ENCODE measurements at places on chromosomes 6 and 20. TPM values are rescaled to one million over a fixed set of nuclear protein-coding genes. Genes with fewer than 3 reads are reported as not detected.

DNA sequence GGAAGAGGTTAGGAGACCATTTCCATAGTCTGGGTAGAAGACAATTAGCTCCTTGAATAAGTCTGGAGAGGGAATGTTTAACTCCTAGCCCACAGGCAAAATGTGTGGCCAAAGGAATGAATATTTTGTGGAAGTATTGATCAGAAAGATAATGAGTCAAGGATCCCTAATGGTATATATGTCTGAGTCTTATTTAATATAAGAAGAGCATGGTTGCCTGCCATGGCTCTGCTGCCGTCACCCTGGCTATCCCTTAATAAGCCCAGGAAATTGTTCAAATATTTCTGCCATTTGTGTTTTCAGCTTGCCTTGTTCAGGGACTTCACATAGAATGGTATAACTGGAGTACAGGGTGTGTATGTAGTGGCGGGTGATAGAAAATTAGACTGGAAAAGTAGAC lies 18.1 kb upstream of the CALHM6 start:
- no peak for DNase-seq

DNA sequence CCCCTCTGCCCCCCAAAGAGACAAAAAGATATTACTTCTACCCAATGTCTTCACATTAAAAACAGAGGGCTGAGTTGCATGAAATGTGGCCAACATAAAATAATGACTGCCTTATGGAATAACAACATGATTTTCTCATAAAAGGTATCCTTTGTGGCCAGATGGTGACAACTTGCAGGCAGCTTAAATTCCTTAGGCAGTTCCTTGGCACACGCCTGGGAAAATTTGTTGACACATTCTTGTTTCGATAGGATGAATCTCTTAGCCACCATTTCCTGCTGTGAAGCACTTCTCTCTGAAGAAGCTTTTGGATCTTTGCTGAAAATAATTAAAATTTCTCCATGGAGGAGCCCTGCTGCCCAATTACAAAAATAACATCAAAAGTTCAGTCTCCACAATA lies 109.0 kb upstream of the COL21A1 start:
- DNase-seq, result no peak

GRCh38 chr20:13856354-13856753 lies 71.5 kb downstream of the NDUFAF5 start:
- no peak for DNase-seq

DNA sequence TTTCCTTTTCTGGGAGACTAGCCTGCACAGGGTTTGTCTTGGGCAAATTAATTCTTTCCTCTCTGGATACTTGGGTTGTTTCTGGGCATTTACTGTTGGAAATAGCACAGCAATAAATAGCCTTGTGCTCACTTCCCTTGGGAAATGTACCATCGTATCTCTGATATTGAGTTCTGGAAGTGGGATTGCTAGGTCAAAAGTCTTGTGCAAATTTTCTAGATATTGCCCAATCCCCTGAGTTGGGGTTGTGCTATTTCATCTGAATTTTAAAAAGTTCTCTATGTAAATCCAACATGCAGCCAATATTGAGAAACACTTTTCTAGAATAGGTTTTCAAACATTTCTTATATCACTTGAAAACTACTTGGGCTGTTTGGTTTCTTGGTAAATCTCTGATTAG lies 64.0 kb upstream of the ELOVL5 start:
- DNase-seq, result no peak

DNA sequence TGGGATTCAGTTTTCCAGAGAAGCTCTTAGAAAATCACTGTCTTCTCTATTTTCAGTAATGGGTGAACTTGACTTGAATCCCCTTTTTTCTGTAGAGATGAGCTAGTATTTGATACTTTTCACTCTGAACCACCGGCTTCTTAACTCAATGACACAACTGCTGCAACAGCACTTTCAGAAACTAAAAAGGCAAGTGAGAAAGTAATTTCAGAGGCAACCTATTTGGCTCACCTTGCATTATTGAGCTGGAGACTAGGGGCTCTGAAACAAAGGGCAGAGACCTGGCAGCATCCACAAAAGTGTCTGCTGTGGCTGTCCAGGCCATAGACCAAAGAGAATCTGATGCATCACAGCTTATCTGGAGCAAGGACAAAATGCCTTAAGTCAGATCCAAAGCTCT lies 289.8 kb upstream of the IRAK1BP1 start:
- no peak for DNase-seq

GRCh38 chr6:21596145-21596948 lies 2.8 kb downstream of the SOX4 start:
- DNase-seq, result no peak

- DNase-seq, result no peak
Measured at GRCh38 chr6:42226161-42226611, 8.5 kb upstream of the MRPS10 start.

DNA sequence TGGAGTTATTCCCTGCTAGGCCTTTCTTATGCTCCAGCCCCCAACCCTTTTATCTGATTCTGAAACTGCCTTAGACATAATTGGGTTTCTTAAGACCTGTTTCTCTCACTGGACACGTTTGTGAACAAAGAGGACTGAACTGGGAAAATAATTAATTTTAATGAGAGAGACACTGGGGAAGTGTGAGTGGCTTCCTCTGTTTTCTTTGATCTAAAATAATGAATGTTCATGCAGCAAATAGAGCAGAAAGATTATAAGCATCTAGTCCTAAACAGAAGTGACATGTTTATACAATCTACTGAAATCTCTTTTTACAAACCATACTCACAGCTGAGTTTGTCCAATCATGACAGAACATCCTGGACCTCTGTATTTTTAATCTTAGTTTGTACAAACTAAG lies 157.6 kb downstream of the SH3BGRL2 start:
- DNase-seq, result no peak

GRCh38 chr6:29200767-29201662 lies 30.3 kb downstream of the OR2J2 start:
- no peak for DNase-seq

- no peak for DNase-seq
Measured at GRCh38 chr6:2863901-2864300, 22.2 kb upstream of the SERPINB1 start.

DNA sequence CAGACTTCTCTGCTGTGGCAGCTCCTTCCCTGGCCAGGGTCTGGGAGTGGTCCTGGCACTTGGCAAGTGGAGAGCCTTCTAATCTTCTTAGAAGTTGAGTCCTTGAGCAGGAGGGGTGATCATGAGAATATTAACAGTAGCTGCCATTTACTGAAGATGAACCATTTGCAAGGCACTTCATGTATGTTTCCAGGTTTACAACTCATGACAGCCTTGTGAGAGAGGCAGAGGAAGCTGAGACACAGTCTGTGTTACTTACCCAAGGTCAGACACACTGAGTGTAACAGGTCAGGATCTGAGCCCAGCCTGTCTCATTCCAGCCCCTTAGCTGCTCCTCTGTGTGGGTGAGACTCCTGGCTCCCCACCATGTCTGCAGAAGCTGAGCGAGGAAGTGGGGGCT lies 45.5 kb upstream of the SRF start:
- no peak for DNase-seq

DNA sequence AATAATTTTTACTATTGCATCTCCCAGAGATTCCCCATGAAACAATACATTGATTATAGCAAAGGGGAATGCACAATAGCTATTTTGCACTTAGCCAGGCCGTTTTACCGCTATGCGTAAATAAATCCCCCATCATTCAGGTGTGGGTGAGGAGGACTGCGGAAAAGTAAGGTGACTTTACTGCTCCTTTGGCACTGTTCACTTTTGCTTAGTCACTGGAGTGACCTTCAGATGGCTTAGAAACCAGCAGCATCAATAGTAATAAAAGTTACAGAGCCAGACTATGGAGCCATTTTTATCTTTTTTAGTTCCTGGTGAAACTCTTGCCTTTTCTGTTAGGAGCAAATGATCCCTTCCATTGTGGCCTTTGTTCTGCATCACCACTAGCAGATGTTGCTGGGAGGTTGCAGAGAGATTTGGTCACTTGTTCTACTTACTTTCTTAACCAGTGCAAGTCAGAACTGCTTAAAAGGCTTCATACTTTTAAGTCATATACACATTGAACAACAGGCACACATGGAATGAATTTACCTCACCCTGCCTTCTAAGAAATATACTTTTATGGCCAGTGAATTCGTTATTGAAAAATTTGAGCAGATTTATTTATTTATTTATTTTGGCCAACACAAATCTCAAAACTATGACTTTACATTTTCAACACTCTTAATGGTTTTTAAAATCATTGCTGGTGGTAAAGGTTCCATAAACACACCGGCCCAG lies 12.1 kb upstream of the BTBD3 start:
- DNase-seq, result no peak

GRCh38 chr6:7341989-7342742 lies 29.2 kb upstream of the SSR1 start:
- no peak for DNase-seq

GRCh38 chr6:126957721-126958120 lies 160.8 kb upstream of the RSPO3 start:
- DNase-seq, result no peak

GRCh38 chr6:70790483-70791224 lies 123.0 kb downstream of the SMAP1 start:
- DNase-seq, result no peak

GRCh38 chr6:41639809-41640371 lies 1.6 kb downstream of the MDFI start:
- DNase-seq, result no peak

DNA sequence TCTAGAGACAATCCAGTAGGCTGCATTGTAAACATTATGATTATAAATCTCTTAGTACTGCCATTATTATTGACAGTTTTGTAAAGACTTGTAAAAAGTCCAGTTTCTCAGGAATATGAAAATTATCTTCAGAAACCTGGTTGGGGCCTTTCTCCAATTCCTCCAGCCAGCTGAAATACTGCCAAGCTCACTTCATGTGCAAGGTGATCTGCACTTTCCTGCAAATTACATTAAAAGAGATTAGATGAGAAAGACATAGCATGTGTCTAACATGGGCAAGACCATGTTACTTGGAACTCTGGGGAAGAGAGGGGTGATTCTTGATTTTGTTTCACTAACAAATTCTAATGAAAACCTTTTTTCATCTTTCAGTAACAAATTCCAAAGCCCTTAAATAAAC lies 24.0 kb downstream of the PGM3 start:
- DNase-seq, result no peak

- no peak for DNase-seq
Measured at GRCh38 chr6:40880906-40881305, 158.1 kb downstream of the UNC5CL start.

- no peak for DNase-seq
Measured at GRCh38 chr6:106591111-106591825, 38.0 kb downstream of the RTN4IP1 start.

- DNase-seq, result no peak
Measured at GRCh38 chr6:170033666-170034065, 257.2 kb downstream of the DLL1 start.

- no peak for DNase-seq
Measured at GRCh38 chr6:36592221-36592655, 1.9 kb upstream of the SRSF3 start.

GRCh38 chr6:146339716-146340115 lies 203.9 kb upstream of the RAB32 start:
- DNase-seq, result no peak

GRCh38 chr6:73722318-73723060 lies 26.5 kb downstream of the CD109 start:
- DNase-seq, result no peak

- no peak for DNase-seq
Measured at GRCh38 chr6:65524232-65524631, 182.8 kb downstream of the EYS start.

DNA sequence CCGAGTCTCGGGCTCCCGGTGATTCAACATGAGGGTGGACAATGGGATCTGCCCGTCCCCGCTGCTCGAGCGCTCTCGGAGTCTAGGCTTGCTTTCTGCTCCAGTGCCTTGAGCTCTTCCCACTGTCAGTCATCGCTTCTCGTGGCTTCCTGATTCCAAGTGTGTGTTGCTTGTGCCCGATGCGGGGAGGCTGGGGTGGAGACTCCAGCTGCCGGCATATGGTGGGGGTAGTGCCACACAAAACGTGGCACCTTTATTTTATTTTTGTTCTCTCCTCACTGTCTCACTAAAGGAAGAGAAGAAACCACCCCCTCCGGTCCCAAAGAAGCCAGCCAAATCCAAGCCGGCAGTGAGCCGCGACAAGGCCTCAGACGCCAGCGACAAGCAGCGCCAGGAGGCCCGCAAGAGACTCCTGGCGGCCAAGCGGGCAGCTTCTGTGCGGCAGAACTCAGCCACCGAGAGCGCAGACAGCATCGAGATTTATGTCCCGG lies 14.8 kb upstream of the MYL9 start:
- no peak for DNase-seq

DNA sequence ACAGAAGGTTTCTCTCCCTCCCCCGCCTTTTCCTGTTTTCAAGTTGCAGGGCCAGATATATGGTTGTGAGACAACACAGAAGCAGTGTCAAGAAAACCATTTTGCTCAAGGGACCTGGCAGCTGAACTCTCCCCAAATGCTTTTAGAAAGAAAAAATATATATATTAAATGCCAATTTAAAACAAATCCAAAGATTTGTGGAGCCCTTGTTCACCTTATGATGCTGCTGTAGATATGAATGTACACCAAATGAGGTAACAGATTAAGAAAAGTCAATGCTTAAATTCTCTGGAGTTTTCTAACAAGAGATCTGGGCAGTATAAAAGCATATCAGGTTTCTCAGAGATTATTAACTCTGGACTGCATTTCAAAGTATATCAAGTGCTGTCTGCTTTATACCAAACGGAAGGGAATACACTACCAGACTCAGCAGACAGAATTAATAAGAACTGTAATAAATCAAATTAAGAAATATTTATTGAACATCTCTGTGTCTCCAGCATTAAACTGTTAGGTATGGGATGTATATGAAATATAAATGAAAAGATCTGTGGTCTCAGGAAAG lies 357.5 kb downstream of the HDGFL1 start:
- DNase-seq, result no peak

DNA sequence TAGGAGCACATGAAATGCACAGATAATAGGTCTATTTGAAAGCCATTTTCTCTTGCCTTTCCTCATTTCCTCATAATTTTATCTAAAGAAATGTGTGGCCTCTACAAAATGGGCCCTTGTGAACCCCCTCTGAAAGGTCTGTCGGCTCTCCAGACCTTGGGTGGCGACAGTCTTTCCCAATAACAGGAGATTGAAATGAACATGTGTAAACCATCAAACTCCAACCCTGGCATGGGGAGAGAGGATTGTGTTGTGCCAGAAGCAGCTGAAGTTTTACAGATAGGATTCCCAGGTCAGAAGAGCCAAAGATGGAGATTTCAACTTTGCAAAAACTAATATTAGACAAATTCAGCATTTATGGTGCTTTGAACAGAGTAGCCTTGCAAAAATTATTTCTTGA lies 277.1 kb upstream of the ECI2 start:
- DNase-seq, result no peak

The DPPA5 gene
- total RNA-seq, result not detected

The PGC gene
- total RNA-seq, result not detected

The MYT1 gene
- total RNA-seq, result 3.5 TPM

The TNXB gene
- total RNA-seq, result 2.1 TPM

The DXO gene
- total RNA-seq, result 20.8 TPM

The STK4 gene
- 89.0 TPM for total RNA-seq

The TENT5A gene
- total RNA-seq, result not detected

The SIRPB2 gene
- total RNA-seq, result not detected

The MCCD1 gene
- total RNA-seq, result not detected

The IRF4 gene
- not detected for total RNA-seq

The BANF2 gene
- not detected for total RNA-seq

Data from Karpas-422 (cell line).